ENCODE measurements at places on chromosomes 6 and 20.

DNA sequence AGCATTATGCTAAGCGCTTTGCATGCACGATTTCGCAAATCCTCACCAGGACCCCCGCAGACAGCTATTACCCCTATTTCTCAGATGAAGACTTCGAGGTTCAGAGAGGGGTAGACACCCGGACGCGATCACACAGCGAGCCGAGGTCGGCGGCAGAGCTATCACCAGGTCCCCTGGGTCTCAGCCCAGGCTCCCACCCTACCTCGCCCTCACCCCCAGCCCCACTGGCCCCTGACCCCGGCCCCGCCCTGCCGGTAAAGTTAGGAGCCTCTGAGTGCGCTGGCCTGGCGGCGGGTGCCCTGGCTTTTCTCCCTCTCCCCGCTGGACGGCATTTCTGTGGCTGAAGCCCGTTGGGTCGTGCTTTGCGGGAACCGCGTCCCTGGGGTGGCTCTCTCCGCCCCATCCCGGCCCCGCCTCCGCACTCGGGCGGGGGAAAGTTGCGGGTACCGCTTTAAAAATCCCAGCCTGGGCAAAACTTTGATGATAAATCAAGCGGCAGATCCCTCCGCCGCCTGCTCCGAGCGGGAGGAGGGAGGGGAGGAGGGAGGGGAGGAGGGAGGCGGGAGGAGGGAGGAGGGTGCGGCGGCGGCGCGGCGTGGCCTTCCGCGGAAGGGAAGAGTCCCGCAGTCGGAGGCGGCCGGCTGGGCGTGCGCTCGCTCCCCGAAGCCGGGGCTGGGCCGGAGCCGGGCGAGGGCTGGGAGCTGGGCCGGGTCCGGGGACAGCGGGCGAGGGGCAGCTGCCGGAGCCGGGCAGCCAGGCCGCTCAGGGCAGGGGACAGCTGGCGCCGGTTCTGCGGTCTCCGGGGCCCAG is at the start of gene VSTM2L:
Gene VSTM2L (plus strand): TSS at position 624 of the 810 bp plus-strand sequence. CDS start 224 bp downstream, outside the sequence.
- no peak for DNase-seq

GRCh38 chr20:56565511-56565910 is 32.5 kb downstream of the FAM209B start:
- no peak for DNase-seq

DNA sequence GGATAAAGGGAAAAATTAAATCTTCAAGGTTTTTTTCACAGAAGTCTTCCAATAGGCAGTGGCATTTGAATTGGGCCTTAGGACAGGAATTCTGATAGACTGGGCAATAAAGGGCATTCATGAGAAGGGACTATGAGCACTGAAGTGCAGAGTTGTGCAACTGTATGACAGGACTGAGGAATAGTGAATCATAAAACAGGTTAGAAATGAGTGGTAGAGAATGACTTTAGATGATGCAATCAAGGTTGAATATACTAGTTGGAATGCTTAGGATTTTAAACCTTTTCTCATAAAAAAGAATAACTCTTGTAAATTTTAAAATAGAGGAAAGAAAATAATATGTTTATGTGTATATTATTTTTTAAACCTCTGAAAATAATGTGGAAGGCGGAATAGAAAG is 944.7 kb downstream of the PHF3 start:
- DNase-seq: no peak

DNA sequence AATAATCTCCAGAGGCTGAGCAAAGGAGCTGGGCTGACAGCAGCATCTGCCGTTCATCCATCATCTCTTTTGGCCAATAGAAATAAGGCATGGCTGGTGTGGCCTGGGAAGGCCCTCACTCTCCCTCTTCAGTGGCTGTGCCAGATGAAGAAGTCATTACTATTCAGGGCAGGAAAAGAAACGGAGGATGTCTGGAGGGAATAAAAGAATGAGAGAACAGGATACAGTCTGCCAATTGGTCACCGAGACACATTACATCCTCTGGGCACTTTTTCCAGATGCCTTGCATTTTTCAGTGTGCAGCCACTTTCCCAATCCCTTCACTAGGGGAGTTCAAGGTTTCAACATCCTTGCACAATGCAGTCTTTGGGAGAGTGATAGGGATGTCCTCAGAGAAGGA is 32.2 kb upstream of the VGLL2 start:
- no peak for DNase-seq

DNA sequence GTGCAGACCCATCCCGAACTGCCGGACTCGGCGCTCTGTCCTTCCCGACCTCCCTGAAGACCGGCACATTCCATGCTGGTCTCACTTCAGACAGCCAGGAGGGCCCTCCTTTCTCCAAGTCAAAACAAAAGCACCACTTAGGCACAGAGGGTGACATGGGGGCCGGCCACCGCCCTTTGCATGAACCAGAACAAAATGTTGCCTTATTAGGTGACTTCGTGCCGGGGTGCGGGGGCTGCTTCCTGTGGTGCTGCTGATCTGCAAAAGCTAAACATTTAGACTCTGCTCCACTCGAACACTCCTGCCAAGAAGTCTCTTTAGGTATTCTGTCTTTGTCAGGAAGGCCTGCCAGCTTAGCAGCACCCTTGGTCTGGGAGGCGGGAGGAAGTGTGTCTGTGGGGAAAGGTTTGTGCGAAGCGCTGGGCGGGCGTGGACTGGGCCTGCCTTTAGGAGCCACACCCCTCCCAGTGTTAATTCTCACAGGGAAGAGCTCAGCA is 133.8 kb downstream of the SMOC2 start:
- no peak for DNase-seq

GRCh38 chr6:170162775-170163404 is 128.0 kb downstream of the DLL1 start:
- DNase-seq: no peak

GRCh38 chr20:24321973-24322372 is 147.5 kb upstream of the SYNDIG1 start:
- DNase-seq: no peak

- no peak for DNase-seq
These were observed 104.3 kb downstream of the FARS2 start for GRCh38 chr6:5365436-5366195.

GRCh38 chr20:60246751-60247150 is 288.5 kb downstream of the CDH26 start:
- DNase-seq: no peak

DNA sequence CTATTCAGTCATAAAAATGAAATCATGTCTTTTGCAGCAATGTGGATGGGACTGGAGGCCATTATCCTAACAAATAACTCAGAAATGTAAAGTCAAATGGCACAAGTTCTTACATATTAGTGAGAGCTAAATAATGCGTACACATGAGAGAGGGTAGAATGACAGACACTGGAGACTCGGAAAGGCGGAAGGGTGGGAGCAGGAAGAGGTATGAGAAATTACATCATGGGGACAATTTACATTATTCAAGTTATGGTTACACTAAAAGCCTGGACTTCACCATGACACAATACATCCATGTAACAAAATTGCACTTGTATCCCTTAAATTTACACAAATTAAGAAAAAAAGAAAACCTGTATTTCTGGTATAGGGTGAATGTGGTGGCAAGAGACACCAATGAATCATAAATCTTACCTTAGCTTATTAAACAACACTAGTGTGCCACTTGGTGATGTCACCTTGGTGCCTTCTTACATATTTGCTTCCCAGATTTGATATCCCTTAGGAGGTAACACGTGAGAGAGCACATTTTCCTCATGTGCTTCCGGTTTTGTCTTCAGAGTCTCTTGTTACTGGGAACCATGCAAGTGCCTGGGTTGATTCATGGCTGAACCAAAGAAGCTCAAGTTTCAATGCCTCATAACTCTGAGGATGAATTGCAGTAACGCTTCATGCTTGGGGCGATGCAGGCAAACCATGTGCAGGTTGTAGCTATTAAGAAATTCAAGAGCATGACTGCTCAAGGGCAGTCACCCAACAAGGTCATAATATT is 84.6 kb downstream of the DCDC2 start:
- no peak for DNase-seq

DNA sequence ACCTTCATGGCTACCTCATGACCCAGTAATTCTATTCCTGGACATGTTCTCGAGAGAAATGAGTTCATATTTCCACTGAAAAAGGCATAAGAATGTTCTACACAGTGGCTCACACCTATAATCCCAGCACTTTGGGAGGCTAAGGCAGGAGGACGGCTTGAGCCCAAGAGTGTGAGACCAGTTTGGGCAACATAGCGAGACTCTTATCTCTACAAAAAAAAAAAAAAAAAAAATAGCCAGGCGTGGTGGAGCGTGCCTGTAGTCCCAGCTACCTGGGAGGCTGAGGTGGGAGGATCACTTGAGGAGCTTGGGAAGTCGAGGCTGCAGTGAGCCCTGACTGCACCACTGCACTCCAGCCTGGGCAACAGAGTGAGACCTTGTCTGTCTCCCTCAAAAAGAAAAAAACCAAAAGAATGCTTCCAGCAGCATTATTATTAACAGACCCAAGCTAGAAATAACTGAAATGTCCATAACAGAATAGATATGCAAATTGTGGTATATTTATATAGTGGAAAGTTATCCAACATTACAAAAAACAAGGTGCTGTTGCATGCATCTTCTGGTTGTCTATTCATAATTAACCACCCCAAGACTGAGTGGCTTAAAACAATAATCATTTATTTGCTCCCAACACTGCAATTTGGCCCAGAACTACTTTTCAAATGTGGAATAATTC is 9.4 kb upstream of the RAB44 start:
- DNase-seq: no peak

GRCh38 chr6:38671885-38672467 is 31.0 kb downstream of the GLO1 start:
- no peak for DNase-seq

GRCh38 chr20:10137533-10137932 is 81.1 kb upstream of the SNAP25 start:
- DNase-seq: no peak

- DNase-seq: no peak
These were observed 934.4 kb downstream of the HACE1 start for GRCh38 chr6:103925317-103925716.

- no peak for DNase-seq
These were observed 159.9 kb downstream of the CD83 start for GRCh38 chr6:14277405-14277930.

- DNase-seq: no peak
These were observed 730.4 kb downstream of the C6orf118 start for GRCh38 chr6:164579035-164579434.
